ENCODE measurements at places on chromosomes 2 and 18.
A peak's percentile ranks its signal among the peaks of the same experiment; 100 is the strongest.

GRCh38 chr2:120177973-120178372 lies 45.2 kb downstream of the TMEM185B start:
- DNase-seq = no peak

DNA sequence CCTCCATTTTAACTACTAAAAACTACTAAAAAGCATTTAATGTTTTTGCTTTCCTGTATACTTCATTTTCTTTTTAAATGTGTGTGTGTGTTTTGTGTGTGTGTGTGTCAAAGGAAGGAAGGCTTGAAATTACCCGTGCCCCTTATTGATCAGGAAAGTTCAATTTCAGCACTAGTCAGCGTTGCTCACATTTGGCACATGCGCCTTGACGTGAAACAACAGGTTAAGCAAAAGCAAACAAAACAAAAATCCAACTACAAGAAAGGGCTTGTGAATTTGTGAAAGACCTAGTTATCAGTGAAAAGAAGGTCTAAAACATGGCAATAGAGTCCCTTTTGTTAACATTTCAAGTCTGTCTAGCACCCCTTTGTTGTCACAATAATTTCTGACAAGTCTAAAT lies 72.5 kb downstream of the KCNH7 start:
- no peak for DNase-seq

DNA sequence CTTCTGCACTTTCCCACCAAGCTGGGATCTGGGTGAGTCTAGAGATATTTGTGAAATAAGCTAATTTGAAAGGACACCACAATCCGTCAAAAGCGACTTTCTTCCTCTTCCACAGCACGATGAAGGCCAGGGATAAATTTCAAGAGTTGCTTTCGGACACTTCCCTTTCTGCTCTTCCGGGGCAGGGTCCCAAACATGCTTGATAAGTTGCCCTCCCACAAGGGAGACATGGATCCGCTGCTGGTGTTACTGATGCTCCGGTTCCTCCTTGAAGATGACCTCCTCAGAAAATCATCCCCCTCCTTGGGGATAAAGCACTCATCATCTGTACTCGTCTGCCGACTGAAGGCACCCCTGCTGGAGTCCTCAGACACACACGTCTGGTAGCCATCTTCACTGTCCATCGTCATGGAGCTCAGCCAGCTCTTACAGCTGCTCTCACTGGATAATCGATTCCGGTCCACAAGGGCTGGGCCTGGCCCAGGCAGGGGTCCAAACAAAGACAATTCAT lies 28.2 kb downstream of the CYTIP start:
- peak; percentile 14 for DNase-seq

- DNase-seq = no peak
Observed at GRCh38 chr2:40103590-40103989, 324.5 kb upstream of the THUMPD2 start.

DNA sequence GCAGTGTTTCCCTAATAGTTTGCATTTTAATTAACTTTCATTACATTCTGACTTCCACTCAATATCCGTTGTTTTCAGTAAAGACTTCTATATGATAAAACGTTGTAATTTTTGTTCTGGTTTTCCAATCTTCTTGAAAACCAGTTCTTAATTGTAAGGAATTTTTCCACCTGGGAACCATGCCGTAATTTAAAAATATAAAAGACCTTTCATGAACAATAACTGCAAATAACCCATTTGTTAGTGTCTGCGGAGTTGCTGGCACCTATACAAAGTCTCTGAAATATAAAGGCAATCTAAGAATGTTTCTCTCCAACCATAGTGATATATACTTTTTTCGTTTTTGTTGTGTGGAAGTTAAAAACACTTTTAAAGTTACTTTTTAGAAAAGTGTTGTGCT lies 7.7 kb upstream of the SATB2 start:
- no peak for DNase-seq

DNA sequence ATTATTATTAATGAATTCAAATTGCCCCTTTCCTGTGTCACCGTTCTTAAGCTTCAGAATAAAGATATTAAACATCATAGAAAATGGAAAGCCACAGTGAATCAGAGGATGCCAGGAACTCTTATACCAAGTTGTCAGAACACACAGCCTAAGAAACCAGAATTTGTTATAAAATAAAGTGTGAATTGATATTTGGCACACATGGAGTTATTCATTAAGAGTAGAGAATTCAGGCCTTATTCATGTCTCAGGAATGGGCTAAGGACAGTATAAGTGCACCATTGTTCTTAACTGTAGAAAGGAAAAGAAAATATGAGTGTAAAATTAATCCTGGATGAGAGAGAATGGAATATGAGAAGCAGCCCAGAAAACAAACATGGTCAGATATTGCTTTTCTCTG lies 86.7 kb upstream of the ATP8B1 start:
- no peak for DNase-seq

DNA sequence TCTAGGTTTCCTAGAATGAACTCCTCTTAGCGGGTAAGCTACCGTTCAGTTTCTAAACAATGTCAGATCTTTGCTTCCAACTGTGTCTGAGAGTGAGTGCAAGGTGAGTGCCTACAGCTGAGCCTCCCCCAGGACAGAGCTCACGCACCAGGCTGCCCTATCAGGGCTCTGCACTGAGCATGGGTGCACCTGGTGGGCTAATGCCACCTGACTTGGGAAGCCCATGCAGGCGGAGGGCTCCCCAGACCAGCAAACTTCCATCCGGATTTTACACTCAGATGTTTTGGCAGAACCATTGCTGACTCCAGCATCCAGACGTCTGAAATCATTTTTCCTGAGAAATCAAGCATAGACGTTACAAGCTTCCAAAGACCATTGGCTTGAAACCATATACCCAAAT lies 16.1 kb upstream of the MLPH start:
- DNase-seq = no peak

DNA sequence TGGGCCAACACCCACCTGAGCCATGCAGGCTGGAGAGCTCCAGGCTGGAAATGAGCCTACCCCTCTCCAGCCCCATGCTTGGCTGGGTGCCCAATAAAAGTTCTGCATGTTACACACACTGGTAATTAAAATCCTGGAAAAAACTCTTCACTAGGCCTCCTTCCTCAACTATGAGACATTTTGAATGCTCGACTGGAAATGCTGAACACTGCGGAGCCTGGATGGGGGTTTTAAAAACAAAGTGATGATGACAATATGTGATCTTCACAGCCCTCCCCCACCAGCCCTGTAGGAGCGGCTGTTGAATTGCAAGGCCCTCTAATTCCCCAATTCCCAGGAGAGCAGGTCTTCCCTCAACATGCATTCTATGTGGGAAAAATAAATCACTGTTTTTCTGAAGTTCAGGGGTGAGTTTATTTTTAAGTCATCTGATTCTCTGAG lies 179.2 kb downstream of the TTC32 start:
- no peak for DNase-seq

DNA sequence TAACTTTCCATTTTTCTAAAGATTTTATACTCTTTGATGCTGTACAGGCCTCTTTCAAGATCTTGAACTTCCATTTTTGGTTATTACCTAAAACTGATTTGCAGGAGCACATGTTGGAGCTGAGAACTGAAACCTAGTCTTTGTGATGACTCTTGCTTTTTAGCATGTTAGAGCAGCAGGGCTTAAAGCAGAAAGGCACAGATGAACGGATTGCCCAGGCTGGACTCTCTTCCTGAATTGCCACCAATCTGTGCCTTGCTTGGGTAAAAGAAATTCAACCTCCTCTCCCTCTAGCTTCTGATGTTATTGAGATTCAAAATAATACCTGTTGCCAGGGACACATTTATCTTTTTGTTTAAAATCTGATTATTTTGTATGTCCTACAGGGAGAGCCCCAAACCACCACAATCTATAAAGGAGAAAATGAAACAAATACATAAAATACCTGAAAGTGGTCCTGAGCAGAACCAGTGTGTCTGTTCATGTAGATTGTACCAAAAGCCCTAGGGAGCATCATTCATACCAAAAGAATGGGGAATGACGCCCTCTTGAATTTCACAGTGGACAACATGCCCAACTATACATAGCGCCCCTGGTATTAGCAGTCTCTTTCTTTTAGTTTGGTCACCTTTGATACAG lies 277.0 kb upstream of the MAP2 start:
- no peak for DNase-seq

Measured in CD4-positive, alpha-beta T cell treated with Interleukin-17A for 4 hours (primary cell).